ENCODE measurements at places on chromosomes 2 and 18.

DNA sequence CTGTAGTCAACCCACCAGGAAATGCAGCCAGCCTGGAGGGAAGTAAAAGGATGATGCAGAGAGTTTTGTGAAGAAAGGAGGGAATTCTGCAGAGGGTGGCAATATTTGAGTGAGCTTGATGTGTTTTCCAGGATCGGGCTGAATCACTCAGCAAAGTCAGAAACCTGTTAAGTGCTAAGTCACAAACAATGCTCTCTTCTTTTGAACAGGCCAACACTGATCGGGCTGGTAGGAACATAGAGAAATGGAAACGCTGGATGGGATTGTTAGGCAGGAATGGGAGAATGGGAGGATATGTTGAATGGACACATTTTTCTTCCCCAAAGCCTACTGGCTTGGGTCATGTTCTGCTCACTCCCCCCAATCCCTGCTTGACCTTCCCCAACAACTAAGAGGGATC, 36.6 kb downstream of the KCNS3 start:
- DNase-seq = no peak

DNA sequence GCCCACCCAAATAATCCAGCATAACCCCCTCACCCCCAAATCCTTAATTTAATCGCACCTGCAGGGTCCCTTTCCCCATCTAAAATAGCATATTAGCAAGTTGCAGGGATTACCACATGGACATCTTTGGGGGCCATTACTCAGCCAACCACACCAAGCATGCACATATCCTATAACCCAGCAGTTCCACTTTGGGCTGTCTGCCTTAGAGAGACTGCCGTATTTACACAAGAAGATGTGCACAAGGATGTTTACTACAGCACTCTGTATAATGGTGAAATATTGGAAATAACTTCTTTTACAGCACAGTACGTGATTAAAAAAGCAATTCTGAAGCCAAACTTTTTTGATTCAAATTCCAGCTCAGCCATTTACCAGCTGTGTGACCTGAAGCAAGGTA, 17.3 kb upstream of the LDLRAD4 start:
- no peak for DNase-seq

- no peak for DNase-seq
Measured at GRCh38 chr2:70126413-70126812, 39.1 kb downstream of the PCBP1 start.

DNA sequence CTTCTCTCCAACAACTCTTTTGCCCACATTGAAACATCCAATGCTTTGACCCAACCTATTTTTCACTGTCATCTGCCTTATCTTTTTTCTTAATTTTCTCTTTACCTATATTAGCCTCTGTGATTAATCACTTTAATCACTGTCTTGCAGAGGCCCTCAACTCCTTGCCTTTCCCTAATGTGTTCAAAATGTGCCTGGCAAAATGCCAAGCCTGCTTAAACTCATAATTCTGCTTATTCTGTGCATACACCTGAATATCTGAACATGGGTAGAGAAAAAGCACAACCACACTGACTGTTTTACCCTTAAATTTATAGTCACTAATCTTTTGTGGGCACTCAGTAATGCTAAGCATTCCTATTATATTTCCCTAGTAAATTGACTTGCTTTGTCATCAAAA, 63.0 kb upstream of the GALNT13 start:
- DNase-seq = peak; percentile 12

DNA sequence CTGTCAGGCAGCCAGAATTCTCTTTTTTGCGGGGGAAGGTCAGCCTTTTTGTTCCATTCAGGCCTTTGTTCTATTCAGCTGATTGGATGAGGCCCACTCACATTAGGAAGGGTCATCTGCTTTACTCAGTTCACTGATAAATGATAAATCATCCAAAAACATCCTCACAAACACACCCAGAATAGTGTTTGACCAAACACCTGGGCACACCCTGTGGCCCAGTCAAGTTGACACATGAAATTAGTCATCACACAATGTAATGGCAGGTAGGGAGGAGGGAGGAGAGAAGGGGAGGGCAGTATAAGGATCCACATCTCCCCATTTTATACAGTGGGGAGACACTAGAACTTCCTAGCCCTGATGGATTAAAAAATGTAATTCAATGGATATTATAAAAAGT, 8.3 kb upstream of the RMC1 start:
- peak; percentile 71 for DNase-seq

- no peak for DNase-seq
Measured at GRCh38 chr2:140509765-140510164, 1621.1 kb downstream of the LRP1B start.

DNA sequence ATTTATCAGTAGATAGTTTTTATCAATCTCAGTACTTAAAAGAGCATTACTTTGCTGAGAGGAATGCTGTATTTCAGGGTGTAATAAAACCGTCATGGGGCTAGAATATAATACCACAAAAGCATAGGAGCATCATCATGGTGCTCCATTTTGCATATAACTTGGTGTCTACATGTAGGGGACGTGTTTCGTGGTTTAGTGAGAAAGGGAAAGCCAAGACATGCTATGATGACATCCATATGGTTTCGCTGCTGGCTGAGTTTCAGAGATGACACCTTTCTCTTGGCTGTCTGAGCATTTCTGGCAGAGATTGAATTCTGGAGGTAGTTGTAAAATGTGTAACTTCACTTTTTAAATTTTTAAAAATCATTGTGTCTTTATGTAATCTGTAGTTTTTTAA, 32.4 kb downstream of the WDR43 start:
- no peak for DNase-seq

GRCh38 chr2:109614715-109615636, 812 bp downstream of the SOWAHC start:
- no peak for DNase-seq

- DNase-seq = no peak
Measured at GRCh38 chr2:183919167-183919566, 679.2 kb upstream of the ZNF804A start.

DNA sequence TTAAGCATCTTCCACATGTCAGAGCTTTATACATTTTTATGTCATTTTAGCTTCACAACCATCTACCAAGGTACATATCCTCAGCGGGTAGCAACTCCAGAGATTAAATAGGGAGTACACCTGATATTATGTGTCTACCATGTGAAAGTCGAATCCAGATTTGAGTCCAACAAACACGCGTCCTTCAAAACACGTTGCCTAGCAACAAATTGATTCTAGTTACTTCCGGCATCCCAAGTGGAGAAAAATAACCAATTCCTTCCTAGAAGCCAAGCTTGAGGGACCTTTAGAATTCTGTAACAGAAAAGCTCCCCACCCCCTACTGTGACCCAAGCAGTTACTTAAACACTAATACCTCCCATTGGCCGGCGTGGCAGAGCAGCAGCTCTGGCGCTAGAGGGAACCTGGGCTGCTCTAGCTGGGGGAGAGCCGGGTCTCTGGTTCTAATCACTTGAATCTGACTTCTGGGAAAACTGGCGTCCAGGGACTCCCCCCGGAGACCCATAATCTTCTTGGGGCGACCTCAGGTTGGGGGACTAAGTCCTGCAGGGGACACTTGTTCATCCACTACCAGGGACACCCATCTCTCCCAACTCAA, at the start of gene ERICH2:
TSS of gene ERICH2 (plus strand) at position 371 of the 598 bp plus-strand sequence. CDS start 304 bp downstream, outside the sequence.
- peak; percentile 41 for DNase-seq

DNA sequence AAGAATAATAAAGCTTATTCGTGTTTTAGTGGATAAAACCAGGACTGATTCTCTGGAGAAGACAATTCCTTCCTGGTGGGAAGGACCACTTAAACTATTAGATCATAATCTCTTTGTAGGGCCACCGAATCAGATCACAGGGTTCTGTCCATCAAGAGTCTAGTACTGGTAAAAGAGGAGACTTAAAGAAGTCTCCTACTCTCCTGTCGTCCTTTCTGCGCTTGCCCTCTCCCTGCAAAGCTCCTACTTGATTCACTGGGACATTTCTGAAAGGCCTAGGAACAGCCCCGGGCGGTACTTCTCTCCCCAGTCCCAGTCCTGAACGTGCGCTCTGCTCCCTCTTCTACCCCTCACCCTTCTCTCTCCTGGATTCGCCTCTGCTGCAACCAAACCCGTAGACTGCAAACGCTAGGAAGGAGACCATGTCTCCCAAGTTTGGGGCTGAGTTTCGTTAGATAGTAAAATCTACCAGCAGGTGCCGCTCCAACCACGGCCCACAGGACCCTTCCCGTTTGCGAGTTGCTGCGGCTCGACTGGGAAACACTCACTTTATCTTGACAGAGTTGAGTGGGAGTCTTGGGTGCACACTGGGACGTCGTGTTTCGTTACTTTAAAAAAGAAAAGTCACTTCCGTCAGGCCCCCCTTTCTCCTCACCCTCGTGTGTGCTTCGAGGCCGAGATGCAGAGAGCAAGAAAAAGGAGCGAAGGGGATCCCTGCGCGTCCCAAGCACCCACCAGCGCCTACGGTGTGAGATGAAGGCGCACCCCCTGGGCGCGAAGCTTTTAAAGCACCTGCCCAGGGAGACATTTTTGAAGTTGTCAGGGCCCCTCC, 923 bp downstream of the FIGLA start:
- DNase-seq = peak; percentile 75

GRCh38 chr2:17441790-17442189, 76.5 kb downstream of the RAD51AP2 start:
- no peak for DNase-seq

DNA sequence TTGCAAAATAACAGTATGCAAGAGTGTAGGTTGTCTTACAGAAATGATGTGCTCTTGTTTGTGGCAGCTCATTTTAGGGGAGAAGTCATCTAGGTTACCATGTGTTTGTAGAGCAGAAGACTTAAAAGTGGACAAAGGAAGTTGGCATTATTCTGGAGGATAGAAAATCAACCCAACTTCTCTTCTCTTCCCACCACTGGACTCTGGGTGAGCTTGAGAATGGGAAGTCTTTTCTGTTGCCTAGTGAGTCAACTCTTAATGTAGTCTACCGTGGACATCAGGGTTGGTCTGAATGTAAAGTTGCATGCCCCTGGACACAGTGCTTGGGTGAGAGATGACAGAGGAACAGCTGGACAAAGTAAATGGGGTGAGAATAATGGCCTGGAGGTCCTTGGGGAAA, 98.3 kb downstream of the FMNL2 start:
- DNase-seq = no peak

DNA sequence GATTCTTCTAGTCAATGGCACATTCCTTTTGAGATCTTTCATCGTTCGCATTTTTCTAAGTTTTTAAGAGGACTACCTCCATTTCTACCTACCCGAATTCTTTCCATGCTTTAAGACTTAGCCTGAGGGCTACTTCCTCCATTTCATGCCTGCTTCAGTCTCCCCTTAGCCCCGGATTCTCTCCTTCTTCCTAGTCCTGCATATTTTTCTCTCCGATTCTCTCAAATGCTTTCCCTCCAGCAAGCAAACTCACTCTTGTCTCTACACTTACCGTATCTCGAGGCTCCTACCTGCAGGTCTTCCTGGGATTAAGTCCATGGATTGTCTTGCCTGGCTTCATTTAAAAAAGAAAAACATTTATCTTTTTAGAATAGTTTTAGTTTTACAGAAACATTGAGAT, 354.4 kb downstream of the MYCN start:
- no peak for DNase-seq

- DNase-seq = no peak
Measured at GRCh38 chr2:14706201-14706600, 73.7 kb downstream of the LRATD1 start.

DNA sequence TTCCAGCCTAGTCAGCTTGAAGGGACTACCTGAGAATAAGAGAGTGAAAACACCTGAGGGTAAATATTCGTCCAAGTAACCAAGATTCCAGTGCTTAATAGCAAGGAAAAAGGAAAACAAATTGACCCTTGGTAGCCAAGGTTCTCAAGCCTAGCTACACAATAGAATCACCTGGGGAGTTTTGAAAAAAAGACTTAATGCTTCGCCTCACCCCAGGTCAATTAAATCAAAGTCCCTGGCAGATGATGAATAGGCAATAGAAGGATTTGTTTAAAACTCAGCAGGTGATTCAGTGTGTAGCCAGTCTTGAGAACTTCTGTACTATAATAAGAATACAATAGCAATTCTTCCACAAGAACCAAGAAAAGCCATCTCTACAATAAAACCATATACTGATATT, 500.2 kb downstream of the XIRP2 start:
- no peak for DNase-seq

GRCh38 chr18:3605486-3605952, 155.5 kb downstream of the TGIF1 start:
- DNase-seq = no peak

GRCh38 chr18:32906506-32907310, 133.9 kb upstream of the KLHL14 start:
- no peak for DNase-seq

DNA sequence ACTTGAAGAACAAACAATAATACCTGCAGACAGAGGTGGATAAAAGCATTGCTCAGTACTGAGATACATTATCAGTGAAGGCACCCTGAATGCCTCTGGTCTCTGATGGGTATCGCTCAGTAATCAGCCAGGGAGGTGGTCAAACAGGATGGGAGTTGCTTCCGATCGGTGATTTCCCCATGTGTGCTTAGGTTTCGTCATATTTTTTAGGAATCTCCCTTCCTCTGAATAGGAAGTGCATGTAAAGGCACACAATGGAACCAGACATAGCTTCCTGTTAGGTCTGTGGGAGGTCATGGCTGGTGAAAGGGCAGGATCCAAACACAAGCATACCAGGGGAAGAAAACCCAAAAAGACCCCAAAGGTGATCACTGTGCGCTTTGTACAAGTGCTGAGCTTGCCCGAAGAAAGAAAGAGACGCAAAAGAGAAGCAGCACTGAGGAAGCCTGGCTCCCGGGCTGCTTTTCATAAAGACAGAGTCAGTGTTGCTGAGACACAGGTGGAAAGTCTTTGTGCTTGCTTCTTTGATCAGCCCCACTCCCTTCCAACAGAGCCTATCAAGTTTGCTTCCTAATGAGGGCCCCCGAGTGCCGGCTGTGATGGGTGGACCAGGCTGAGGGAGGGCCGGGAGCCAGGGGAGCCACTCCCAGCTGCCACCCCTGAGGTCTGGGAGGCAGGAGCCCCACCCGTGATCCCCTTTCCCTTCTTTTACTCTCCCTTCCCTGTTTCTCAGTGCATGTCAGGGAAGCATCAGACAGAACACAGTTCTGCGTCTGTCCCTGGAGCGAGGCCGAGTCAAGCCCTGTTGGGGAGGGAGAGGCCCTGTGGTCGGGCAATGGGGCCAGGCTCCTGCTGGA, 138.2 kb downstream of the SH3RF3 start:
- no peak for DNase-seq

DNA sequence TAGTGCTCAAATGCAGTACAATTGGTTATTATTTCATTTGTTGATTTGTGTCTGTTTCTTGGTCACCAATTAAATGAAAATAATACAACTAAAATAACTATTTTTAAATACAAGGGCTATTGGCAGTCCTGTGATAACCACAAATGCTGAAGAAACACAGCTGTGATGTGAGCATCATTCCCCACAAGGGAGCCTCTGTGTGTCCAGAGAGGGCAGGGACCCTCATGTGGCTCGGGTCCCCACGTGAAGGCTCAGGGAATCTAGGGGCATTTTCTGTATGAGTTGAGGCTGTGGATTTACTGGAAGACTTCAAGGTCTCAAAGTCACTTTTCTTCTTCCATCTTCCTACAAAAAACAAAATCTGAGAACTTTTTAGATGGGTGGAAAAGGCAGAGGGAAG, 316.1 kb upstream of the RAB12 start:
- DNase-seq = no peak

DNA sequence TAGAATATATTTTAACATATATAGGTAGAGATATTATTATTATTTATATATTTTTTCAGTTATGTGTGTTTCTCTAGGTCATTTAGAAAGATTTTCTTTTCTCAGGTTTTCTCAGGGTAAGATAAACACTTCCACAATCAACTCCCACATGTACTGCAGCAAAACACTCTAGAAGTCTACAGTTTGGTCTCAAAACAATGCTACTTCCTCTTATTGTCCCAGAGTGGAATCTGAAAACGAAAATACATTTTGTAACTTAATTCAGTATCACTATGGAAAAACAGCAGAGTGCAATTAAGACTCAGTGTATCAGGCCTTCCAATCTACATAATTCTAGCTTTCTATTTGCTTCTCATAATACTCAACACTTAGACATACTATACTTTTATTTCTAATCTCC, 190.1 kb upstream of the SLC35G4 start:
- no peak for DNase-seq
